ENCODE measurements at places on chromosomes 3 and 15.

DNA sequence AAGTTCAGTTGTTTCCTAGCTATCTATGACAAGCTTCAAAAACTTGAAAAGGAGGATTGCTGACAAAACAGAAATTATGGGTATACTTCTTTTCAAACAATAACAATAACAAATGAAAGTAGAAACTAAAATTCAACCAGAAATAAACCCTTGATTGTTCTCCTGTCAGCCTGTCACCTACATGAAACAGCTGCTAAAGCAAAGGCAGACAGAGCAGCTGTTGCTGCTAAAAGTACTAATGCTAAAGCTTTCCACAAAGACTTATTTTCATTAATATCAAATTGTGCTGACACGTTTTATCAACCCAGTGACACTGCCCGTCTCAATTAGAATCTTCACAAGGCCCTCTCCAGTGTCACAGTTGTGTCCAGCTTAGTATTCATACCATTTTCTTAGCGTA is 533.2 kb upstream of the GBE1 start:
- DNase-seq, result no peak

- DNase-seq, result no peak
Observed at GRCh38 chr3:189726277-189726676, 95.1 kb downstream of the TP63 start.

GRCh38 chr3:140094487-140094886 is 159.5 kb downstream of the CLSTN2 start:
- no peak for DNase-seq

- DNase-seq, result peak; percentile 74
Observed at GRCh38 chr15:63041974-63042876, at the start of gene TPM1. TPM1 (plus strand) TSS chr15:63042747; CDS start chr15:63042830, 83 bp downstream.

- no peak for DNase-seq
Observed at GRCh38 chr3:184816614-184817013, 4.6 kb downstream of the VPS8 start.

- DNase-seq, result no peak
Observed at GRCh38 chr15:78414621-78415250, 23.3 kb upstream of the IREB2 start.

DNA sequence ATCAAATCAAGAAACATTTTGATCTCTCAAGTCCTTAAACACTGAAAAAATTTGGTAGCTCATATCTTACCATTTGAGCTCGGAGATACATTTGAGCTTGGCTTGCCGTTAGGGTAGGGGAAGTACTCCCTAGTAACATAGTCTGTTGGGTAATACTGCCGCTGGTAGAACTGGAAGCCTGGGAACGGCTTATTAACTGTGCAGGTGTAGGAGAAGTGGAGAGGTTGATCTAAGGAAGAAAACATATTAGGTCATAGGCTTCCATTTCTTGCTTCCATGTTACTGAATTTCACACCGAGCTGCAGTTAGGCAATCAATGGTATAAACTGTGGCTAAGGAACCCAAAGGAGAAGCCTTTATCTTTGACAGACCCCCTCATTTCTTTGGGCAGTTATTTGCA is 32.5 kb downstream of the PHC3 start:
- DNase-seq, result no peak

GRCh38 chr15:41894791-41895463 is 1.1 kb upstream of the SPTBN5 start:
- DNase-seq, result no peak

- DNase-seq, result no peak
Observed at GRCh38 chr15:27062951-27063350, 92.0 kb downstream of the GABRG3 start.

GRCh38 chr15:71278989-71279756 is 163.9 kb downstream of the THSD4 start:
- DNase-seq, result peak; percentile 85

DNA sequence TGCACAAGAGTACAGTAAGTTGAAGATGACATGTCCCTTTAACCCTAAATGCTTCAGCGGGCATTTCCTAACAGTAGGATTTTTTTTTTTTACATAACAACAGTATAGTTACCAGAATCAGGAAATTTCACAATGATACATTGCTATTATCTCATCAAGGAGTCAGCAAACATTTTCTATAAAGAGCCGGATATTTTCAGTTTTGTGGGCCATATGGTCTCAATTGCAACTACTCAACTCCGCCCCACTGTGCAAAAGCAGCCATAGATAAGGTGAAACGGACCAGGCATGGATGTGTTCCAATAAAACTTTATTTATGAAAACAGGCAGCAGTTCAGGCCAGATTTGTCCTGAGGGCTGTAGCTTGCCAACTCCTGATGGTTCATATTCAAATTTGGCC is 130.6 kb downstream of the SMAD6 start:
- DNase-seq, result peak; percentile 89

DNA sequence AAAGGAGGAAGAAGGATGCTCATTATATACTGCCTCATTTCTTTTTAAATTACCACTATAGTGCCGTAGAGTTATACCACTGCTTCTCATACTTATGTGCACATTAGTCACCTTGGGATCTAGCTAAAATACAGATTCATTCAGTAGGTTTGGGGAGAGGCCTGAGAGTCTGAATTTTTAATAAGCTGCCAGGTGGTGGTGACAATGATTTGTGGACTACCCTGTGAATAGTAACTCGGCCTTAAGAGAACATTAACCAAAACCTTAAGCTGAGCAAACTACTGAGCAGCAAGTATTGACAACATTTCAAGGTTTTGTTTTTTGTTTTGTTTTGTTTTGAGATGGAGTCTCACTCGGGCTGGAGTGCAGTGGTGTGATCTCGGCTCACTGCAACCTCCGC is 19.8 kb downstream of the UBA5 start:
- DNase-seq, result no peak

- DNase-seq, result no peak
Observed at GRCh38 chr3:2684046-2684445, 426.1 kb downstream of the IL5RA start.

GRCh38 chr15:58923696-58924300 is 9.7 kb downstream of the SLTM start:
- DNase-seq, result no peak

- no peak for DNase-seq
Observed at GRCh38 chr15:43219929-43220928, 589 bp downstream of the EPB42 start.

- DNase-seq, result no peak
Observed at GRCh38 chr3:87145553-87145952, 81.6 kb upstream of the CHMP2B start.

DNA sequence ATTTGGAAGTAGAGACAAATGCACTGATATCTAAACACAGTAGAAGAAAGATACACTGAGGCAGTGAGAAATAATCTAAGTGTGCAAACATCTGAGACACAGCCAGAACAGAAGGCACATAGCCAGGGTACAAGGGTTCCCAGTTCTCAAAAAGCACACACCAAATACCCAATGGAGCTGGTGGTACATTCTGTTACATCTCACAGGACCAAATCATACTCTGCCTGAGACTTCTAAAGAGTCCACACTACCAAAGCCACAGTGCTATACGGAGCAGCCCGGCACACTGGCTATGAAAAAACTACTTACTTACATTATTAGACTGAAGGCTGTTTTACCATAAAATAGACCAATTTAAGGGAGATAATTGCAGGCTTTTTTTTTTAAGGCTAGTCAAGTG is 19.3 kb downstream of the CLPX start:
- no peak for DNase-seq

- no peak for DNase-seq
Observed at GRCh38 chr15:71568227-71568626, 242.1 kb upstream of the NR2E3 start.

DNA sequence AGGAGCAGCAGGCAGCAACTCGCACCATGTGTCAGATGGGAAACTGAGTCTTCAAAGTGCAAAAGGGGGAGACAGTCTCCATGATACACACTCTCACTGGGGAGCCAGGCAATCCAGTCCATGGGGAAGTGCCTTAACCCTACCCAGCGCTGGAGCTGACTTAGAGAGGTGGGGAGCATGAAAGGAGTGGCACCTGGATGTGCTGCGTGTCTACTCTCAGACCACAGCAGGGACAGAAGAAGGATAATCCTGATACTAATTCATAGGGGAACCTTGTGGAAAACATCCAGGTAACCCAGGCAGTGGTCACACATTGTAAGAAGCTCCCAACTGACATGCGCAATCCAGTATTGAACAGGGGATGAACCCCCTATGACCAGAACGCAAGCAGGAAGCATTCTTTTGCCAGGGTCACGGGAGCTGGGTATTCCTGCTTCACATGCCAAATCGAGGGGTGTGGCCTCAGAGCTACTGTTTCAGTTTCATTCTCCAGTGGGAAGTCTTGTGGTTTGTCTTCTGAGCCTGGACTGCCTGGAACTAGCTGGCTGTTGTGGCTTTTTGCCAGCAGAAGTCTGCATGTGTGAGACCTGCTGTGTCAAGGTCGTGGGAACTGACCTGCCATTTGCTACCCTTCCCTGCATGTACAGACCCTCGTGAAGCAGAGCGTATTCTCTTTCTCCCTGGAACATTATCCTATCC is 367.6 kb upstream of the NDN start:
- no peak for DNase-seq

GRCh38 chr3:83601704-83602103 is 1357.1 kb upstream of the CADM2 start:
- DNase-seq, result no peak

DNA sequence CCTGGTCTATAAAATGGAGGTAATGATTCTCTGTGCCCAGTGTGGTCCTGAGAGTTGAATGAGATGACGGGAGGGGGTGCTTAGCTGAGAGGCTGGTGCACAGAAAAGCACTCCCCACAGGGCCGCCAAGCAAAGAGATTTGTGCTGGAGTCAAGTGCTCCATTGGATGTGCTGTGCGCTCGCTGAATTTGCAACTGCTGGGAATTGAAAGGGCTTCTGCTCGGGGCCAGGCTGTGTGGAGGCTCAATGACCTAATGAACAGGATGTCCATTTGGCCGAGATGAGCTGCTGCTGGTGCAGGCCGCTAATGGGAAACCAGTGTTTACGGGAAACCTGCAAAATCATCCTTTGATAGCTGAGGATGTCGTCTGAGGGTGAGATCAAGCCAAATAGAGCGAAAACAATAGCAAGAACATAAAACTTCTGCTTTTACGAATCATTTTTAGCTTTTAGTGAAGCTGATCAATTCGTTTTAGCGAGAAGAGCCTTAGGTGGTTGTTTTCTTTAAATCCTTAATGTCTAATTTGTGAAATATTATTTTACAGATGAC is 211.7 kb downstream of the GABRG3 start:
- DNase-seq, result no peak

DNA sequence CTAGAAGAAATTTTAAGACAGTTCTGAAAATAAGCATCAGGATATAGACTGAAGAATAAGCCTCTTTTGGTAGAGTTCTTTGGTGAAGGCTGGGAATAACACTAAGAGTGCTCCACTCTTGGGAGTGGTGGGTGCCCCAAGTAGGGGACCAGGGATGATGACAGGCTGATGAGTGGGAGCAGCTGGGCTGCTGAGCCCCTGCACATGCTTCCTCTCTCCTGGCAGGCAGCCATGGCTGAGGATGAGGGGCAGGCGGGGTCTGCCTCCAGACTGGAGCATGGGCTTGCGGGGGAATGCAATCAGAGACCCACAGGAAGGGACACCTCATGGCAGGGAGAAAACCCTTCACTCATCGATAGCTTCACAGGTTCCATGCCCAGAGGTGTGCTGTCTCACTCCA is 72.6 kb upstream of the RORA start:
- DNase-seq, result no peak

GRCh38 chr3:13879946-13880810 is at the start of gene WNT7A:
WNT7A (minus strand) TSS chr3:13880071; CDS start chr3:13879816, 255 bp downstream.
- no peak for DNase-seq

- DNase-seq, result peak; percentile 81
Observed at GRCh38 chr3:174330303-174330702, 528.8 kb upstream of the NAALADL2 start.

DNA sequence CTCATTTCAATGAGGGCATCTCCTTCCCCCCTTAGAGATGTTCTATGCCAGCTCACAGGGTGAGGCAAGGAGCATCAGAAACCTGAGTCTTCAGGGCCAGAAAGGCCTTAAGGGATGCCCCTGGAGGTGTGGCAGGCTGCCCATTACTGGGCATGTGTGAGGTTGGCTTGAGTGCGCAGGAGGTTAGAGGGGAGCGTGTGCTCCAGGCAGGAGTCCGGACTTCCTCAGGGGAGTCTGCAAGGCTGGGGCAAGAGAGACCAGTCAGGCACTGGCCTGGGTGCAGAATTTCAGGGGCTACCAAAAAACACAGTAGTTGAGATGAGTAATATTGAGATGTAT is 1.9 kb downstream of the LOXL1 start:
- no peak for DNase-seq

DNA sequence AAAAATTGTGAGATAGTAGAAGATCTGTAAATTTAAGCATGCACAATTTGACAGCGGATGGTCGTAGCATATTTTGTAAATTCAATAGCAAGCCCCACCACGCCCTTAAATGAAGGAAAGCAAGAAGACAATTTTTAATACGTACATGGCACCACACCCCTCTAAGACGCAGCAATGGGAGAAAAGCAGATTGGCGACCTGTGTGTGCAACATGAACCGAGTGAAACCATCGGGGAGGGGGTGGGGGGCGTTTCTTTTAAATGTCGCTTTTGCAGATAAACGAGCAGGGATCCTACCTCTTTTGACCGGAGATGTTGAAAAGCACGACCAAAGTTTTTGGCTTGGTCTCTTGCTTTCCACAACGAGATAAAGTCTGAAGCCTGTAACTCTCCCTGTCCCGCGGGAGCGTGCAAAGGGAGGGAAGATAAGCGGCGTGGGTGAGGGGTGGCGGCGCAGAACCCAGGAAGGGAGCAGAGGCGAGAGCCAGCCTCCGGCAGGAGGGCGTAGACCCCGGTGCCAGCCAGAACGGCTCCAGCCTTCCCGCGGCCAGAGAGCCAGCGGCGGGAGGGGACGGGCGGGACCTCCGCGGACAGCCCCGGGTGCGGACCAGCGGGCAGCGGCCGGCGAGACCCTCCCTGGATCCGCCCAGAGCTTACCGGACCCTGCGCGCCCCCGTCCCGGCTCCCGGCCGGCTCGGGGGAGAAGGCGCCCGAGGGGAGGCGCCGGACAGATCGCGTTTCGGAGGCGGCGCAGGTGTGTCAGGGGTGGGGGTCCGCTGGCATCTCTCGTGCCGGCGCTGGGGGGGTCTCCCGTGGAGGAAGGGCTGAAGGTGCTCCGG is at the start of gene CHL1:
Gene CHL1, plus strand, starts transcription at position 453 of the 838 bp plus-strand sequence. CDS start 123,014 bp downstream, outside the sequence.
- DNase-seq, result no peak

- DNase-seq, result no peak
Observed at GRCh38 chr3:114218578-114219185, 18.7 kb downstream of the ZNF80 start.

GRCh38 chr3:149473357-149474249 is 894 bp upstream of the TM4SF4 start:
- peak; percentile 70 for DNase-seq

- no peak for DNase-seq
Observed at GRCh38 chr3:20701641-20702040, 515.6 kb upstream of the SGO1 start.

GRCh38 chr3:44111482-44111881 is 130.2 kb upstream of the TOPAZ1 start:
- DNase-seq, result no peak

DNA sequence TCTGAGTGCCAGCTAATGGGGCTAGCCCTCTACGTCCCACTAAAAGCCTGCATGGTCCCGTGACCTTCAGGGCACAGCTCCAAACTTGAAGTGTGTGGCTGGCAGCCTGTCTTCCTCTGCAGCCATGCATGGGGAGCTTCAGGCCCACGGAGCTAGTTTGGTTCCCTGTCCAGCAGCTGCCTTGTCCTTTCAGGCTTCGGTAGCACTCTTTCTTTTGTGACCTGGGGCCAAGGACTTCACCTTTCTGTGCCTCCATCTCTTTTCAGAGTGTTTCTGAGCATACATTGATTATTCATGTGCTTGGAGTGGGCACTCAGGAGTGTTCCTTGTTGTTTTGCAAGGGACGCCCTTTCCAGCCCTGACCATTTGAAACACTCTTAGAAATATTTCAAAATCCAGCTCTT is 155.2 kb downstream of the DNAJB8 start:
- no peak for DNase-seq

- no peak for DNase-seq
Observed at GRCh38 chr3:39202094-39202493, 9.7 kb upstream of the XIRP1 start.

Data from AG09309 (cell line).